OCI-LY7 (cell line): ENCODE measurements at places on chromosomes 5 and 9.

- peak; percentile 73 for DNase-seq
Observed at GRCh38 chr9:136339173-136339957, 12.0 kb downstream of the GPSM1 start.

GRCh38 chr5:77847814-77848290 lies 71.7 kb upstream of the TBCA start:
- no peak for DNase-seq

GRCh38 chr9:22170556-22170955 lies 161.5 kb upstream of the CDKN2B start:
- no peak for DNase-seq

DNA sequence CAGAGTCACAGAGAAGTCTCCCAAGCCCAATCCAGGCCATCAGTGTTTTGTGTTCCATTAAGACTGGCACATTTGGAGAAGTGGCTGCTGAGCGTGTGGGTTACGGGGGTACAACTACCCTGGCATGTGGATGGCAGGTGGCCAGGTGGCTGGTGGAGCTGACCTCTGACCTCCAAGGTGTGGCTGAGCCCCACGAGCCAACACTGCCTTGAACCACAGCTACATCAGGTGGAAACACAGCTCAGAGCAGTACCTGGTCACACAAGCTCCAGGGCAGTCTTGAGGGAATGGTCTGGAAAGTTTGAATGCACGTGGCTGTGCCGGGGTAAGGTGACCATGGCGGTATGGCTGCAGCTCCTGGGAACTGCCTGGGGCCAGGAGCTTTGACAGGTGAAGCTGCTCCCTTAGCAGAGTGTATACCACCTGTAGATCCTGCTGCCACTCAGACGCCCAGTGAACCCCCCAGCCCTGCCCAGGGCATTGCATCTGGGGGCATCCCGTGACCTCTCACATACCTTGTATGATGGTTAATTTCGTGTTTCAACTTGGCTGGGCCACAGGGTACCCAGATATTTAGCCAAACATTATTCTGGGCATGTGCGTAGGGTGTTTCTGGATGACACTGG lies 207.9 kb downstream of the GADD45G start:
- no peak for DNase-seq

- no peak for DNase-seq
Observed at GRCh38 chr9:37978983-37979382, 75.1 kb upstream of the SLC25A51 start.

DNA sequence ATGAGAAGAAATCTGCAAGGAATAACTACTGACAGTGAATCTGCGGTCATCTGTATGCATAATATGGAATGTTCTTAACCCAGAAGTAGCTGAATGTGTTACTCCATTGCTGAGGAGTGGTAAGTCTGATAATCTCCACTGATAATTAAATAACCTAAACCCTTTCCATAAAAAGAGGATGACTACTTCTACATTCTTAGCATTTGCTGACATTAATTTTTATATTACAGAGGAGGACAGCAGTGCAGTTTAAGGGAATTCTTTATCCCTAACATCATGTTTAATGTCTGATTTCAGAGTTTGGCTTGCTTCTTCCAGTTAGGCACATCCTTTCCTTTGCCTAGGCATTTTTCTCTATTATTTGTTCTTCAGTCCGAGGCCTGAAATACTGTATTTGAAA lies 52.2 kb downstream of the CDC42SE2 start:
- no peak for DNase-seq

DNA sequence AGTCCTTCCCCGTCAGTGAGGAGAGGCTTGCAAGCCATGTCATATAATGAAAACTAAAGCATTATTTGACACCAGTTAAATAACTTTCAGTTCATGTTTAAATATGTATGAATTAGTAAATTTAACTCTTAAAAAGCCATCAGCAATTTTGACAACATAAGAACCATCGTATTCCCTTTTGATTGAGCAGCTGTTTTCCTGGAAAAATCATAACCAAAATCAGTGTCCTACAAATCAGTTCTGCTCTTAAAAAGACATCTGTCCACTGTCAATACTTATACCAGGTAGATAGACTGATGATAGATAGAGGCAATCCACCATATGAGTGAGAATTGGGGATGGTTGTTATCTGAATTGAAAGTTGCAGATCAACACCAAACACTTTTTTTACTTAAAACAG lies 2.3 kb downstream of the DIRAS2 start:
- DNase-seq, result no peak

DNA sequence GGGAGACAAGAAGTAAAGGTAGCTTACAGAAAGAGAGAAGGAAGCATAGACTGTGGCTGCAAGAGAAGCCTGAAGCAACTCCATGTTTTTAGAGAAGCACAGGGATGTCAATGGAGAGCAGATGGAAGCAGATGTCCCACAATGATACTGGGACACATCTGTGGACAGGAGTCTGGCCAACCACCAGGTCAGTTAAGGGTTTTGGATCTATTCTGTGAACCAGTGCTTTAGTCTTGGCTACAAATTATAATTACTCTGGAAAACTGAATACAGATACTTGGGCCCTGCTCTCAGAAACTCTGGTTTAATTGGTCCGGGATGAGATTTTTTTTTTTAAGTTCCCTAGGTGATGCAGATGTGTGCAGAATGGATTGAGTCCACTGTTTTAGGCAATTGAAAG lies 592.8 kb downstream of the CSNK1G3 start:
- DNase-seq, result no peak
